ENCODE measurements at places on chromosomes 5 and 9. TPM values are rescaled to one million over a fixed set of nuclear protein-coding genes. Genes with fewer than 3 reads are reported as not detected.

- no peak for DNase-seq
Observed at GRCh38 chr5:167664222-167664804, 627.1 kb upstream of the WWC1 start.

- DNase-seq = no peak
Observed at GRCh38 chr9:126673689-126674364, 60.1 kb downstream of the LMX1B start.

- no peak for DNase-seq
Observed at GRCh38 chr9:69801989-69802388, 18.6 kb upstream of the CFAP95 start.

The SPARC gene
- total RNA-seq = 2.0 TPM

The GLIPR2 gene
- total RNA-seq = 5.3 TPM

The UBE2D2 gene
- total RNA-seq = 223 TPM
